Aortic smooth muscle cell (primary cell): ENCODE measurements at places on chromosomes 11 and 22. TPM values are rescaled to one million over a fixed set of nuclear protein-coding genes. Genes with fewer than 3 reads are reported as not detected.

The CARD18 gene
- total RNA-seq = not detected in 2 replicates

The IGSF22 gene
- total RNA-seq = 0.26 TPM in 1 of 2 replicates, not detected in the other

The WT1 gene
- not detected in 2 replicates for total RNA-seq

The RAPSN gene
- total RNA-seq = 0.13 and 0.19 TPM in 2 replicates

The RIMBP3C gene
- 0.19 and 0.53 TPM in 2 replicates for total RNA-seq

The CAVIN3 gene
- total RNA-seq = 307 and 433 TPM in 2 replicates

The OR10A2 gene
- total RNA-seq = not detected in 2 replicates

The SYT9 gene
- 0.06 and 0.13 TPM in 2 replicates for total RNA-seq

The P2RY6 gene
- 2.6 and 2.9 TPM in 2 replicates for total RNA-seq
